Activated T-cell treated with anti-CD3 and anti-CD28 coated beads for 1 hour (primary cell): ENCODE measurements at places on chromosomes 6 and 20.

GRCh38 chr6:23334360-23334759, 765.0 kb downstream of the HDGFL1 start:
- DNase-seq = no peak

- DNase-seq = no peak
Observed at GRCh38 chr6:46035242-46035641, 19.6 kb upstream of the CLIC5 start.

DNA sequence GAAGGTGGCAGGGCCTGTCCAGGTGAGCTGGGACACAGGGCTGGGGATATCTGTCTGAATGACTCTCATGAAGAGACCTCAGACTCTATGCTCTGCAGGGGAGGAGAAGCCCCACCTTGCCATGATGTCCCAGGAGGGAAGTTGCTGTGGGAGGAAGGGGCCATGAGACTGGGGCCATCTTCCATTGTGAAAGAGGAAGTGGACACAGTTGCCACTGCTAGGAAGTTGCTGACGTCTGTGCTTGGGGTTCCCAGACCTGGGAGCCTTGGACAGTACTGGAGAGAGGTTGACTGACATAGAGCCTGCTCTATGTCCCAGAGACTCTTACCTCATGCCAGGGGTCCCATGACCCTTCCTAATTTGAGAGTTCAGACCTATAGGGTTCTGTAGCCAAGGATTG, 24.5 kb downstream of the SIRPB1 start:
- no peak for DNase-seq

DNA sequence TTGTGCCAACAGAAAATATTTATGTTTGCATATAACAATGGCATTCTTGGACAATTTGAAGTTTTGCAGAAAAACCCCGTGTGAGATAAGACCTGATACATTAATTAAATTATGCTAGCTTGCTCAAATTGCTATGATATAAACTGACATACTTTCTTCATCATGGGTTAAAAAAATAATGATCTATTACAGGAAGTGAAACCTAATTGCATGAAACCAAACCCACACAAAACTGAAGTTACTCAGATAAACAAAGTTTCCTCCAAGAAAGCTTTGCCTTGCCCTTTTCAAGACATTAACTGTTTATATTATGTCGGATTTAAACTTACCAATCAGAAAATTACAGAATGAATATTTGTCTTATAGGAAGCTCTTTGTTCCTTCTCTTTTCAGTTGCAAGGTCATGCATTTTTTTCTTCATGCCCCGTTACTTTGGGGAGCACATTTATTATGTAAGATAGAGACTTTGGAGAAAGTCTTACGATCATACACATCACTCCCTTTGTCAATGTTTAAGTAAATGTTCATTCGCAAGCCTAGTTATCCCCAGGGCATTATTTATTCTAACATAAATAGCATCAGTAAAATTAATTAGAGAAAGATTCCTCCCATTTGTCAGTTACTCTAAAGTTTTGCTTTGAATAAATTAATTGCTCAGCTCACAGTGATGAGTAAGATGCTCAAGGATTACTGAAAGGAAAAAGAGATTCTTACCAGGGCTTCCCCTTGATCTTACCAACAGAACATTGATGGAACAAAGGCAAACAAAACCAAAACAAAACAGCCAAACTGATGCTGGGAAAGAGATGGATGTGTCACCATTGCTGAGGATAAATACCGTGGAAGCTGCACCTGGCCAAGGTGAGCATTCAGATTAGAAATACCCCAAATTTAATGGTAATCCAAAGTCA, 14.8 kb upstream of the TMEM244 start:
- DNase-seq = no peak

GRCh38 chr20:60810561-60810960, 441.5 kb upstream of the CDH4 start:
- no peak for DNase-seq

- DNase-seq = no peak
Observed at GRCh38 chr6:45047573-45047972, 280.6 kb upstream of the RUNX2 start.

GRCh38 chr6:166281104-166281503, 27.1 kb downstream of the PRR18 start:
- DNase-seq = no peak

GRCh38 chr6:166999884-167000253, 672 bp downstream of the CEP43 start:
- DNase-seq = no peak
